ENCODE measurements at places on chromosomes 6 and 20.

GRCh38 chr20:58711266-58712051 is 18.9 kb downstream of the NPEPL1 start:
- H3K4me1 ChIP-seq: no peaks in the 10 kb centered on the region
- H3K36me3 ChIP-seq: peaks cover under 1% of the 10 kb centered on the region
- H3K27me3 ChIP-seq: no peaks in the 10 kb centered on the region
- peak; percentile 56 for DNase-seq

DNA sequence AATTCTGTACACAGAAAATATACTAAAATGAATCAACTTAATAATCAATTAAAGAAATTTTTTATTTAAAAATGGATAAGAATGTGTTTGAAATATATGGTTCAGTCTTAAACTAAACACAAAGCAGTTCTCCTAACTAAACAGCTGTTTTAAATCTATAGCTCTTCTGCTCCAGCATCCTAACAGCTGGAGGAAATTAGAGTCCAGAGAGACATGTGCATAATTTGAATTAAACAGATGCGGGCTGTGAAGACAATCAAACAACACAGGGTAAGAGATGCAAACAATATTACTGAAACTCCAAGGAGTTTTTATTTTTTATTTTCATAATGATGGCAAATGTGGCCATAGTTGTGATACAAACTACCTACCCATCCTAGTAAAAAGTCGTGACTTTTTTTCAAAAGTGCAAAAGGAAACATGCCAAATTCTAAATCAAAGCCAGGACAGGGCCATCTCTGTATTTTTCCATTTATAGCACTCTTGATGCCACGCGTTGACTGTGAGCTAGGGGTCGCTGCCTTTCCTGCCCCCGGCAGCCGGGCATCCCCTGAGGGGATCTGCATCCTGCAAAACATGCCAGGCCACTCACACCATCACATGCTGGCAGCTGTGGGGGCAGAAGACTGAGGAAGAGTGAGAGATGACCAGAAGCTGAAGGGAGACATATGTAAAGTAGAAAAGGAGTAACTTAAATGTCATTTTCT is 310.6 kb downstream of the PRKN start:
- H3K27me3 ChIP-seq: no peaks in the 10 kb centered on the region
- no peak overlapping the region for H3K4me3 ChIP-seq
- DNase-seq: no peak
- H3K36me3 ChIP-seq: no peaks in the 10 kb centered on the region
- no peaks in the 10 kb centered on the region for H3K4me1 ChIP-seq

DNA sequence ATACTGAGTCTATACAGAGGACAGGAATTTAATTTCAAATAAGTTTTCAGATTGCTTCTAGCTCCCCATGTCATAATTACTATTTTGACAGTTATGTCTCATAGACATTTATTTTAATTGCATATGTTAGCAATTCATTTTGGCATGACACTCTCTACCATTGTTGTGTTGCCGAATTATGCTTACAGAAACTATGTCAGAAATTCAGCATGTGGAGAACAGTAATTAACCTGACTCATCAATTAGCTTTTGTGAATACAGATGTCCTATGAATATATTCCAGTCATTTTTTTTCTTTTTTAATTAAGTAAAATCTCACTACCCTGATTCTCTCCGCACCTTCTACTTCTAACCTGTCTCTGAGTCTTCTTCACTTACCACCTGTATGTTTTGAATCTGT is 105.1 kb downstream of the NKAIN2 start:
- no peak for DNase-seq
- H3K36me3 ChIP-seq: no peaks in the 10 kb centered on the region
- no peaks in the 10 kb centered on the region for H3K4me1 ChIP-seq
- no peak overlapping the region for H3K27ac ChIP-seq

- H3K4me1 ChIP-seq: peaks cover 5% of the 10 kb centered on the region
- no peak overlapping the region for H3K4me3 ChIP-seq
- H3K36me3 ChIP-seq: no peaks in the 10 kb centered on the region
- no peak for DNase-seq
- no peak overlapping the region for H3K27ac ChIP-seq
- no peaks in the 10 kb centered on the region for H3K27me3 ChIP-seq
Observed at GRCh38 chr6:13508711-13509705, 21.6 kb upstream of the GFOD1 start.

GRCh38 chr6:148593130-148593812 is 153.6 kb upstream of the UST start:
- no peaks in the 10 kb centered on the region for H3K36me3 ChIP-seq
- peak overlapping the region; percentile 51 for H3K27ac ChIP-seq
- peak; percentile 67 for DNase-seq
- H3K27me3 ChIP-seq: no peaks in the 10 kb centered on the region
- no peak overlapping the region for H3K4me3 ChIP-seq
- peaks cover 7% of the 10 kb centered on the region for H3K4me1 ChIP-seq

DNA sequence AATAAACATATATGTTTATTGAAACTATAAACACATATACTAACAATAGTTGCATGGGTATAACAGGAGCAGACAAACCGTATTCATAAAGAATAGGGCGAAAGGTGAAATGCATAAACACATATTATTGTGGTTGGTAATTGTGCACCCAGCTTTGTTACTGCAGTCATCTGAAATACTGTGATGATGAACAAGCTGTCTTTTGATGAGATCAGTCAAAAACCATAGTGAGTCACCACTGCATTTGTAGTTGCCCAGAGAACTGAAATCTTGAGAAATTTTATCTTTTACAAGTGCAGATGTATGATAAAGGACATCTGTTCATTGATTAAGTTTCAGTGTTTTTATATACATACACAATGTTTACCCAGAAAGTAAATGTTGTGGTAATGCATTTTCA is 133.7 kb downstream of the MYO6 start:
- H3K4me1 ChIP-seq: no peaks in the 10 kb centered on the region
- H3K36me3 ChIP-seq: peaks cover 19% of the 10 kb centered on the region
- DNase-seq: no peak
- no peak overlapping the region for H3K4me3 ChIP-seq
- H3K27me3 ChIP-seq: no peaks in the 10 kb centered on the region

DNA sequence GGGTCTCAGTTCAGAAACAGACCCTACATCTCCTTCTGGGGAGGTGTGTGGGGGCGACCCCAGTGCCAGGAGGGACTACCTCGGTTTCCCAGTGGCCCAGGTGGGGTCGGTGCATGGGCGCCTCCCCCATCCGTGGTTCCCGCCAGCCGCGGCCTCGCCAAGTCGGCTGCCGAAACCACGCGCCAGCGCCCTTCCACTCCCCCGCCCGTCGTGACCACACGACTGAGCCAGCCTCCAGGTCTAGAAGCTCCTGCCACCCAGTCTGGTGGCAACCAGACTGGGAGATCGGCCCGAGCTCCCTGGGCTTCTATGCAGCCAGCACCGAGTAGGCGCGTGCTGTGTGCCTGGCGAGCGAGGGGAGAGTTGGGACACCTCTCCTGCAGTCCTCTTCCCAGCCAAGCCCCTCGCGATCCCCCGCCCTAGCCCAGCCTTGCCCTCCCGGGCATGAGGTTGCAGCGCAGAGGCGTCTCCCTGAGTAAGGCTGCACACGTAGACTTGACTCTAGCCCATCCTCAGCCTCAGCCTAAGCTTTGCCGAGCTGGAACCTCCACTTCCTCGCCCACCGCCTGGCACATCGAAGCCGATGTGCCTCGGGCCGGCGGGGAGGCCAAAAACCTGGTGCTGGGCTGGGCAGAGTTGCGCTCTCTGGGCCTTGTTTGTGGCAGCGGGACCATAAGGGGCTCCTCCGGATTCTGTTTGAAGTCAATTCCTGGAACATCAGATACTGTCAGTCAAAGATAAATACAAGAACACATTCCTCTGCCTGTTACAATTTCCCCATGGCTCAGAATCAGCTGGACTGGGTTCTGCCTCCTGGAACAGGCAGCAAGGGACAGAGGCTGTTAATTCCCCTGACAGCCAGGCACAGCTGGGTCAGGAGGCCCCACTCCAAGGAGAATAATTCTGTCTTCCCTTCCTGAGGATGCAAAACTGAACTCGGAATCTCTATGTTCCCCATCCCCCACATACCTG is 1.5 kb upstream of the CPNE5 start:
- no peak overlapping the region for H3K27ac ChIP-seq
- H3K27me3 ChIP-seq: peaks cover 7% of the 10 kb centered on the region
- DNase-seq: no peak

DNA sequence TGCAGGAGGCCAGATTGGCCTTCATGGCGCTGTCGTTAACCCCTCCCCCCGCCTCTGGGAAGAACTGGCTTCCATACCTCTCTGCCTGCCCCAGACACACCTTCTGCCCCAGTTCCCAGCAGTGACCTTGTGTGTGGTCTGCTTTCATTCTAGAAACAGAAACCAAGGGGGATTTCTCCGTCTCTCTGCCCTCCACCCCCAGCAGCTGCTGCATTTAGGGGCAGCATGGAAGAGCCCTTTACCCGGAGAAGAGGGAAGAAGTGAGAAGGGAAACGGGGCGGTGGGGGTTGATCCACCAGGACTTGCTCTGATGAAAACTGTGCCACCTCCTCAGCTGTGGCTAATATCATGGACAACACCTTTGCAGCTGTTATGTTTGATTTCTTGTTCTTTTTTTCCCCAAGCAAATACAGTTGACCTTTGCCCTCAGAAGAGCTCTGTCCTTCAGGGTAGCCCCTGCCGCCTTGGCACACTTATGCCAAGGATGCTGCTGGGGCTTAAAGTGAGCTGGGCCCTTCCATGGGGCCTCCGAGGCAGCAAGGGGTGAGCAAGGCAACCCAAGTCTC is 6.1 kb downstream of the GLP1R start:
- no peaks in the 10 kb centered on the region for H3K36me3 ChIP-seq
- H3K27ac ChIP-seq: no peak overlapping the region
- peak; percentile 32 for DNase-seq
- H3K27me3 ChIP-seq: peaks cover 8% of the 10 kb centered on the region
- H3K4me1 ChIP-seq: no peaks in the 10 kb centered on the region

- H3K27me3 ChIP-seq: no peaks in the 10 kb centered on the region
- H3K4me3 ChIP-seq: no peak overlapping the region
- no peaks in the 10 kb centered on the region for H3K36me3 ChIP-seq
- H3K4me1 ChIP-seq: peaks cover 14% of the 10 kb centered on the region
Observed at GRCh38 chr6:35392111-35392702, 49.8 kb downstream of the PPARD start.

- no peaks in the 10 kb centered on the region for H3K27me3 ChIP-seq
- no peak for DNase-seq
- H3K27ac ChIP-seq: no peak overlapping the region
- no peaks in the 10 kb centered on the region for H3K4me1 ChIP-seq
- no peak overlapping the region for H3K4me3 ChIP-seq
- H3K36me3 ChIP-seq: no peaks in the 10 kb centered on the region
Observed at GRCh38 chr6:11947575-11947974, 64.5 kb upstream of the HIVEP1 start.
